ENCODE measurements at places on chromosomes 4 and X. TPM values are rescaled to one million over a fixed set of nuclear protein-coding genes. Genes with fewer than 3 reads are reported as not detected.

The RNF150 gene
- 1.1 TPM for total RNA-seq

The SLC9B1 gene
- not detected for total RNA-seq

The DCHS2 gene
- total RNA-seq: 1.0 TPM

The SUPT20HL2 gene
- not detected for total RNA-seq

The SRP72 gene
- total RNA-seq: 84.6 TPM

The SCML2 gene
- 13.5 TPM for total RNA-seq

The TMPRSS11F gene
- total RNA-seq: not detected

Data from H7 (cell line).